ENCODE measurements at places on chromosomes 13 and 19.

DNA sequence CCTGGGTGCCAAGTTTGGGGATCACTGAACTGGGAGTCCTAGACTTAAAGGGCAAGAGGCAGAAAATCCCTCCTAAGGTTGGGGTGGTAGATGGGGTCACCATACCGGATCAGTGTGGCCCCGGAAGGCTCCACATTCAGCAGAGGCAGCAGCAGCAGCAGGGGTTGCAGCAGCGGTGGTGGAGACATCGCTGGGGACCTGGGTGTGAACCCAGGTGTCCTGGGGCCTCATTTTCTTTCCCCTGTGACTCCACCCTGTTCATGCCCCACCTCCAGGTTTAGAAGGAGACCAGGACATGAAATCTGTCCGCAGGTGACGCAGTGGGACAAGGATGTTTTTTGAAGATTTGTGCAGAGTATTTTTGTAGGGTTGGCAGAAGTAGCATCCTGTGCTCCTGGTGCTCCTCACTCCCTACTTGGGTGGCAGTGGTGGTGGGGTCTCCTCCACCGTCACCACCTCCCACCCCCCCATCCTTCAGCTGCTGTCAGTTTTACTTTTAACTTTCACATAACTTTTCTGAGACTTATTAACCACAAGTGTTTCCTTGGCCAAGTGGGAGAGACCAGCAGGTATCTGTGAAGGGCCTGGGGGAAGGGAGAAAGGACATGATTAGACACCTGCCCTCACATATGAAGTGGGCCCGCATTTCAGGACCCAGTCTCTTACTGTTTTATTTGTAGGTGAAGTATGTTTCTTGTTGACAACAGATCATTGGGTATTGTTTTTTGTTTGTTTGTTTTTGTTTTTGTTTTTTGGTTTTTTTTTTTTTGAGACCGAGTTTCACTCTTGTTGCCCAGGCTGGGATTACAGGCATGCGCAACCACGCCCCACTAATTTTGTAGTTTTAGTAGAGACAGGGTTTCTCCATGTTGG is at the start of gene NAPSA:
Gene NAPSA (minus strand): TSS at position 206 of the 873 bp plus-strand sequence. CDS start 18 bp downstream, at position 188.
- no peak for DNase-seq

GRCh38 chr13:38514575-38514974 is 164.9 kb downstream of the UFM1 start:
- no peak for DNase-seq

- DNase-seq: no peak
These were observed 86.7 kb upstream of the UQCRFS1 start for GRCh38 chr19:29299416-29300380.

DNA sequence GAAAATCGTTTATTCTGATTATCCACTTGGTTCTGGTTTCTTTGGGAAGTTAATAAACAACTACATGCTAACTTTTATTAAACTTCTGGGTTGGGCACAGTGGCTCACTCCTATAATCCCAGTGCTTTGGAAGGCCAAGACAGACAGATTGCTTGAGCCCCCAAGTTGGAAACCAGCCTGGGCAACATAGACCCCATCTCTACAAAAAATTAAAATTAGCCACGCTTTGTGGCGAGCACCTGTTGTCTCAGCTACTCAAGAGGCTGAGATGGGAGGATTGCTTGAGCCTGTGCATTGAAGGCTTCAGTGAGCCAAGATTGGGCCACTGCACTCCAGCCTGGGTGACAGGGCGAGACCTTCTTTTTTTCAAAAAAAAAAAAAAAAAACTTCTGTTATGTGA is 21.7 kb downstream of the GPR180 start:
- no peak for DNase-seq

- DNase-seq: no peak
These were observed 39.1 kb downstream of the SLC7A9 start for GRCh38 chr19:32830231-32831014.

GRCh38 chr19:46546194-46546896 is 50.7 kb upstream of the PNMA8B start:
- no peak for DNase-seq

All from effector memory CD8-positive, alpha-beta T cell (primary cell).